ENCODE measurements at places on chromosomes 11 and 22.
A peak's percentile ranks its signal among the peaks of the same experiment; 100 is the strongest.

- peak; percentile 58 for DNase-seq
These were observed 1.1 kb upstream of the CHRM4 start for GRCh38 chr11:46392421-46393230.

DNA sequence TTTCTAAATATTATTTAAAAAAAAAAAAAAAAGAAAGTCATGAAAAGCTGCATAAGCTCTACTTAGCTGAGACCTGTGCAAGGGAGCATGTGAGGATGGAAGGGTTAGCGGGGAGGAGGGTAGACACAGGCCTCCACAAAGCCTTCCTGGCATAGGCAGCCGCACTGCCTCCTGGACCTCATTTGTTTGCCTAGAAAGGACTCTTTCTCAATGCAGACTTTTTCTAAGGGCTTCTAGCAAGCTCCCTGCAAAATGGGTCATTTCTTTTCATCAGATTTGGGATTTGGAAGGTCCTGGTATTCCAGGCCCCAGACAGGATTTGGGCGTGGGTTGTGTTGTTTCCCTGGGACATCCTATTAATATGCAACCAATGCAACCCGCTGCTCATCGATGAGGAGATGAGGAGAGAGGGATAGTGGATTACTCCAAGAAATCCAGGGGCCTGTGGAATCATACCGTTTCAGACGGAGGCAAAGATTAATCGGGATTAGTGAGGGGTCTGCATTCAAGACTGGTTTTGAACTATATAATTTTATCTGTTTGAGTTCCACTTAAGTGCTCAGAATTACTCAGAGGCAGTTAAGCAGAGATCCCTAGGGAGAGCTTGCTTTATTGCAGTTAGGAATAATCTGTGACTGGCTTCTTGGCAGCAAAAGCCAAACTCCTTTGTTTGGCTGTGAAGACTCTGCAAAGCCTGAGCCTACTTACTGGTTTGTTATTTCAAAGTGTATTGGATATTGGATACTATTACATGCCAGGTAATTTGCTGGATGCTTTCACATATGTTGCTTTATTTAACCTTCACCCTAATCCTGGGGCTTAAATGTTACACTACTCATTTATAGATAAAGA is 106.9 kb upstream of the NAV2 start:
- DNase-seq = no peak

DNA sequence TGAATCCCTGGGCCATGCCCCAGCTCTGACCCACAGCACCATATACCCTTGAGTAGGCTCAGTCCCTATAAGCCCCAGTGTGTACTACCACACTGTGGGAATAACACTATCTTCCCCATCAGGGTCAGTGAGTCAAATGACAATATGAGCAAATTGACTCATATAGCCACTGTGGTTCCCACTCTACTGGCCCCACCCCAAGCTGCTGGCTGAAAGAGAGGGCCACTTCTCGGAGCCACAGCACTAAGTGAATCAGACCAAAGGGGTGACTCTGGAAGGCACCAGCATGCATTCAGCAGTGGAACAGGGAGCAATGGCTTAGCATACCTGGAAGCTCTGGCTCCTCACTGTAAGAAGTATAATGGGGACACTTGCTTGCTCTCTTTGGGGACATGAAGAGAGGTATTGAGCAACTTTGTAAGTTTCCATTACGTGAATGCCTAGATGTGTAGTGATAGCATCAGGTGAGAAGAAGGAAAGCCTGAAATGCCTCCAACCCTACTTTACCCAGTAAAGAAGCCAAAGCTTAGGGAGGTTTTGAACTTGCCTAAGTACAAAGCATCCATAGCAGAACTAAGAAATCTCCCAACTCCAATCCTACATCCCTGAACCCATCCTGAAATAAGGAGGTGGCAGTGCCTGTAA is 13.5 kb downstream of the CD59 start:
- DNase-seq = no peak

DNA sequence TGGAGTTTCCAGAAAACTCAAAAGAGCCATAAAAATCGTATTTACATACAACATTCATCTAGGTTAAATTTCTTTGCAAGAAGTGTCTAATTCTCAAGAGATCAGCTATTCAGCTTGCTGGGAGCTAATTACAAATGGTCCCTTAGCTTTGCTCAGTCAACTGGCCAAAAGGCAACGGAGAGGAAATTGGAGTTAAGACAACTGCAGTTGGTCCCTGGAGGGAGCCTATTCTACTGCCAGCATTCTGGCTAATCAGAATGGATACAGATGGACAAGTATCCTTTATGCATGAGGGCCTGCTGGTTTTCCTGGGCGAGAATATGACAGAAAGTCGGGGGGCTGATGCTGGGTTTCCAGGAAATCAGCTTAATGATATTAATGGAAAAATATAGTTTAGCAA is 45.5 kb downstream of the KCNJ1 start:
- DNase-seq = no peak

GRCh38 chr11:115961159-115962003 is 457.2 kb upstream of the CADM1 start:
- no peak for DNase-seq

DNA sequence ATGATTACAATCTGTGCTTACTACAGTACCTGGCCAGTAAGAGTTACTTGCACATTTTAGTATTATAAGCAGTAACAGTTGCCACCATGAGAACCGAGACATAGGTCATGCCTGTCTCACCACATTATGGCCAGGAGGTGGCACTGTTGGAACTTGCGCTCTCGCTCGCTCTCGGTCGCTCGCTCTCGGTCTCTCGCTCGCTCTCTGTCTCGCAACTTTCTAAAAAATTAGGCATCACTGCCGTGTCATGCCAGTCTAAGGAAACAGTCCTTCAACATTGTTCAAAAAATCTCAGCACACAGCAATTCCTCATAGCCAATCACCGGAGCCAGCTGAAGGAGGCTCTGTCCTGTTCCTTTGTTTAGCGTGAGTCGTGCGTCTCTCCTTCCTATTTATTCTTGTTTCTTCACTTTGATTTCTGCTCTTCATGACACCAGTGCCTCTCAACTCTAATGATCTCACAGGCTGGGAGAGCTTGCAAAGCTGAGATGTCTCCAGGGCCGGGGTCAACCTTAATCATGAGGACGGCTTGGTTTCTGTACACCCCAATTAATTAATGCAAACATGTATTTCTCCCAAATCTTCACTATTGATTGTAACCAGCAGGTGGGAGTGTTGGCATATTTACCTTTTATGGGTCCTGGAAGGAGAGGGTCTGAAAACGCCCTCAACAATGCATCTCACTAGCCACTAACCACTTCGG is 6.3 kb upstream of the ADAMTS8 start:
- peak; percentile 40 for DNase-seq

GRCh38 chr11:90423378-90423777 is 200.5 kb upstream of the CHORDC1 start:
- DNase-seq = no peak

- DNase-seq = no peak
These were observed 1883.4 kb upstream of the RAG2 start for GRCh38 chr11:38481391-38481790.

DNA sequence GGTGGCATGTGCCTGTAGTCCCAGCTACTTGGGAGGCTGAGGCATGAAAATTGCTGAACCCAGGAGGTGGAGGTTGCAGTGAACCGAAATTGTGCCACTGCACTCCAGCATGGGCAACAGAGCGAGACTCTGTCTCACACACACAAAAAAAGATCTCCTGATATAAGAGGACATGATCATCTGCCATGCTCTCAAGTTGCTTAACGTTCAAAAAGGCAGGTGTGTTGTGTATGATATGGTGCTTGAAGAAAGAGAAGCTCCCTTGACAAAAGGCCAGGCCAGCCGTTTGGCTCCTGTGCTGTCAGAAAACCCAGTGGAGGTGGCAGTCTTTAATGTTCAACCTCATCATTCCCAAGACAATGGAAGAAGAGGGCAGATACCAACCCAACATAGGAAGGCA is 117.3 kb upstream of the PLET1 start:
- no peak for DNase-seq

GRCh38 chr11:128052912-128053641 is 534.3 kb downstream of the ETS1 start:
- no peak for DNase-seq

GRCh38 chr11:109892321-109892794 is 200.8 kb upstream of the ZC3H12C start:
- DNase-seq = no peak

GRCh38 chr11:60145677-60146076 is 37.2 kb downstream of the MS4A6A start:
- DNase-seq = no peak

DNA sequence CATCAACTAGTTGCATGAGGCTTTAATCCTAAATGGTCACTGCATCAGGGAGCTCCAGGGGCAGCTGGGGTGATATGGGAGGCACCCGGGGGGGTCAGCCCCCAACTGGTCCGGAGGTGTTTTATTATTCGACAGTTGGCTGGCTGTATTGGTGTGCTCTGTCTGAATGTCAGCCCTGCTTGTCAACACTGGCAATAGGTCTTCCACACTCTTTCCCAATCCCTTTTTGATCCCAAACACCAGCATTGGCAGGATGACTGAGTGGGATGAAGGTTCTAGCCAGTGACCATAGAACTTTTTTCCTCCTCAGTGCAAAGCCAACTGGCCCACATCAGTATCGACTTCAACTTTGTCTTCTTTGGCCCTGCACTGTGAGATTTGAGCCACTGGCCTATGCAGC is 8.9 kb upstream of the LDLRAD3 start:
- DNase-seq = no peak

- DNase-seq = no peak
These were observed 13.2 kb upstream of the TRIM34 start for GRCh38 chr11:5611627-5612026.

DNA sequence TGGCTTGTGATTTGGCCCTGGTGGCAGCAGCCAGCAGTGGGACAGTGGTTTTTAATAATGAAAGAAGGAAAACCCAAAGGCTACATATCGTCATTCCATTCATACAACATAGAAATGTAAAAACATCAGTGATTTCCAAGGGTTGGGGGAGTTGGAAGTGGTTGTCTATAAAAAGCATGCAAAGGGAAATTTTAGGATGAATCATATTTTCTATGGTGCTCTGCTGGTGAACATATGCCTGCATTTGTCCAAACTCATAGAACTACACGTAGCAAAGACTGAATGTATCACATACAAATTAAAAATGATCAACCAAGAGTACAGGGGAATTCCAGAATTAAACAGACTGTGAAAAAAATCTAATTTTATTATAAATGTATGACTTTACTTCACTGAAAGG is 11.1 kb downstream of the OR5B3 start:
- no peak for DNase-seq

DNA sequence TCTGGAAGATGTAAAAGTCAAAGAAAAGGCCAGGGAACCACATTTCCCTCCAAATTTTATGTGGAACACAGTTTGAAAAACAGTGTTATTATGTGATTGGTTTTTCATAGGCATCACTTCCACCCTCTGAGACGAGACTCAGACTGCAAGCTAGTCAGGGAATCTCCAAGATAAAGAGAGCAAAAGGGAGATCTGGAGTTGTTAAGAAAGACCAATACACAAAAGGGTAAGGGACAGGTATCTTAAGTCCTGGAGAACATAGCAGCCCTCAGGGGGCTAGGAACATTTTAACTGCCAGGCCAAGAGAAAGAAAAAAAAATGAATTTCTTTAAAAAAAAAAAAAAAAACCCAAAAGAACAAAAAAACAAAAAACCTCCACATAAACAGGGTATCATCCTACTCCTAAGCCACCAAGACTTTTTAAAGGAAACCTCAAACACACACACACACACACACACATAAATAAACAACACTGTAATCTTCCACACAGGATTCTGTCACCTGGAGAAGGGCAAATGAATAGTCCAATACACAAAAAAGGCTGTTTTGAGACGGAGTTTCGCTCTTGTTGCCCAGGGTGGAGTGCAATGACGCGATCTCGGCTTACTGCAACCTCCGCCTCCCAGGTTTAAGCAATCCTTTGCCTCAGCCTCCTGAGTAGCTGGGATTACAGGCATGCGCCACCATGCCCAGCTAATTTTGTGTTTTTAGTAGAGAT is 44.5 kb downstream of the CELF1 start:
- no peak for DNase-seq

- DNase-seq = no peak
These were observed 376.7 kb upstream of the CCDC179 start for GRCh38 chr11:23236826-23237555.

DNA sequence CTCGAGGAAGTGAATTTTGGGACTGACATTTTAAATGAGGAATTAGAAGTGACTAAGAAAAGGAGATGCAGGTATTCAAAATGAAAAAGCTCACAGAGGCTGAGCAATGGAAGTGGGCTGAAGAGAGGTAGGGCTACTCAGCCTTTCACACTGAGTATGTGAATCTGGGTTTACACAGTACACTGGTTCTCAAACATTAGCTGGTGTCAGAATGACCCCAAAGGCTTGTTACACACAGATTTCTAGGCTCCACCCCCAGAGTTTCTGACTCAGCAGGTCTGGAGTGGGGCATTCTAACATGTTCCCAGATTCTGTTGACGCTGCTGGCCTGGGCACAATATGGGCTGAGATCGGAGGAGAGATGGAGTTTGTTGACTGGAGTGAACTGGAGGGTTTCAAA is 32.8 kb downstream of the CADM1 start:
- no peak for DNase-seq

DNA sequence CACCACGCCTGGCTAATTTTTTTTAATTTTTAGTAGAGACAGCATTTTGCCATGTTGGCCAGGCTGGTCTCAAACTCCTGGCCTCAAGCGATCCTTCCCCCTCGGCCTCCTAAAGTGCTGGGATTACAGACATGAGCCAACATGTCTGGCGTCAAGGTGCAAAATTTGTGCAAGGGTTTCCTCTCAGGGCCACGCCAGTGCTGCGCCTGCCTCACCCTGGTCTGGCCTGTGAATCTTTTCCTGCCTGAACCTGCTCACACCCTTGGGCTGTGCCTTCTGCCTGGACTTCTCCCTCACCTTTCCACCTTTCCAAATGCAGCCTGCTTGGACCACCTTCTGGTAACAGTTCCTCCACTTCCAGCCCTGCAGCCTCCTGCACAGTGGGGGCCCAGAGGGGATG is 43.4 kb downstream of the MCM5 start:
- no peak for DNase-seq

DNA sequence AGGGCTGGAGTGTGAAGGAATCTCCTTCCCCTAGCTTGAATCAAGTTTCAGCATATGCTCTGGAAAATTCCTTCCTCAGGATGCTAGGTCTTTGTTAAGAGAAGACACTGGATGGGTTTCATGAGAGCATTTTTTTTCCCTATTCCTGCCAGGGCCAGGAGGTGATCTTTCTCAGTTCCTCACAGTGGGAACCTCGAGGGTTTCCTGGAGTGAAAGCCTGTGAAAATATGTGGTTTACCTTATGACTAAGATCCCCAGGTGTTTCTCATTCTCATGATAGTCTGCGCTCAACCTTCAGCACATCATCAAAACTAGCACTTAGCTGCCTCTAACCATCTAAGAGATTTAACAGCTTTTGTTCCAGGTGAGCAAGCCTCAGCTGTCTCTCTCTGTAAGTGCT is 985.3 kb upstream of the FAT3 start:
- no peak for DNase-seq
